ENCODE measurements at places on chromosomes 4 and X. TPM values are rescaled to one million over a fixed set of nuclear protein-coding genes. Genes with fewer than 3 reads are reported as not detected.

- DNase-seq = no peak
Observed at GRCh38 chr4:152994038-152994437, 57.9 kb downstream of the FHDC1 start.

GABRE gene
- total RNA-seq = not detected

HMX1 gene
- not detected for total RNA-seq

DNA sequence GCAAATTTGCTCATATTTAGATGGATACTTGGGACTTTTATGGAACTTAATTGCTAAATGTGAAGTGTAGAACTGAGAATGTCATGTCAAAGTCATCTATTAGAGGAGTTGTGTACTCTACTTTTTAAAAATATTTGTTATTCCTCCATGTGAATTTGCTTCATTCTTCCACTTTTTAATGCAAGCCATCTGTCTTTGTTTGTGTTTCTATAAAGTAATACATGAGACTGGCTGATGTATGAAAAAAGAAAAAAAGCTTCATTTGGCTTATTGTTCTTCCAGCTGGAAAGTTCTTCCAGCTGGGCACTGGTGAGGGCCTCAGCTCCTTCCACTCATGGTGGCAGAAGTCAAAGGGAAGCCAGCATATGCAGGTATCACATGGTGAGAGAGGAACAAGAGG is 114.6 kb upstream of the GRID2 start:
- DNase-seq = no peak

GRCh38 chr4:25807102-25807728 is 55.6 kb downstream of the SEL1L3 start:
- no peak for DNase-seq

ALB gene
- not detected for total RNA-seq

DNA sequence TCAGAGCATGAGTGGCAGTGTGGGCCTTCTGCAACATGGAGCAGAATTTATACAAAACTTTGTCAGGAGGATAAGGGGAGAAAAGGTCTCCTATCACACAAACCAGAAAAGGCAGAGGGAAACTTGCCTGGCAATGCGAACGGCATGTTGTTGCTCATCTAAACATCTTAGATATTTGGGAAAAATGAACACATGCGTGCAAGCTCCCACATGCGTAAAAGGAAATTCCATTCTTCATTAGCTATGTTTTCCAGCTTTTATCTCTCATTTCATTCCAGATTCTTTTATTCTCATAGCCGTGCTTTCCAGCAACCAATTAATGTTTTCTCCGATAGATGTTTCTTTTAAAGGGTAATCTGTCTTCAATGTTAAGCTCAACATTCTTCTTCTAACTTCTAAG is 31.3 kb upstream of the GBA3 start:
- DNase-seq = no peak

GRCh38 chr4:44777115-44777514 is 50.8 kb upstream of the GNPDA2 start:
- no peak for DNase-seq

GRCh38 chrX:154791467-154791866 is 13.8 kb downstream of the MPP1 start:
- no peak for DNase-seq

GRCh38 chr4:110475881-110476818 is at the start of gene ENPEP:
Gene ENPEP (plus strand): TSS chr4:110476155. CDS start chr4:110476415, 260 bp downstream.
- no peak for DNase-seq

GRCh38 chr4:184662236-184662635 is 12.7 kb downstream of the PRIMPOL start:
- no peak for DNase-seq

SMIM10L2A gene
- 0.38 TPM for total RNA-seq

ARAF gene
- total RNA-seq = 73.1 TPM

DNA sequence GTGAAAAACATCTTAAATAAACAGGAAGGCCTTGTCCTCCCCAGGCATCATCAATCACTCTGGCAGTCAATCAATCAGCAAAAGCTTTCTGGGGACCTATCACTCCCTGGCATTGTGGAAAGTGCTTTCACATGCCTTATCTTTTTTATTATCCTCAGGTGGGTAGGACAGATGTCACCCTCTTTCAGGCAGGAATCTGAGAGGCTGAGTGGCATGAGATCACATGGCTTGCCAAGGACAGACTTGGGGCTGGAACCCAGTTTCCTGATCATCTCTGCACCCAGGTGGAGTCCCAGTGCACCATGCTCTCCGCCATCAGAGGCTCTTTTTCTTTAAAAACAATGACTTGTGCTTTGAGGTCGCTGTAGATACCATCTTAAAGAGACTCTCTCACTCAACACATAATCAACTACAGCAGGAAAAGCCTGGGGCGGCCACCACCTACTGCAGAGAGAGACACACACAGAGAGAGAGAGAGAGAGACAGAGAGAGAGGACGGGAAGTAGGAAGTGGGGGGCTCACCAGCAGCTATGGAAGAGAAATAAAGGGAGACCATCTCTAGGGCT is 282.7 kb downstream of the PTTG2 start:
- no peak for DNase-seq

DNA sequence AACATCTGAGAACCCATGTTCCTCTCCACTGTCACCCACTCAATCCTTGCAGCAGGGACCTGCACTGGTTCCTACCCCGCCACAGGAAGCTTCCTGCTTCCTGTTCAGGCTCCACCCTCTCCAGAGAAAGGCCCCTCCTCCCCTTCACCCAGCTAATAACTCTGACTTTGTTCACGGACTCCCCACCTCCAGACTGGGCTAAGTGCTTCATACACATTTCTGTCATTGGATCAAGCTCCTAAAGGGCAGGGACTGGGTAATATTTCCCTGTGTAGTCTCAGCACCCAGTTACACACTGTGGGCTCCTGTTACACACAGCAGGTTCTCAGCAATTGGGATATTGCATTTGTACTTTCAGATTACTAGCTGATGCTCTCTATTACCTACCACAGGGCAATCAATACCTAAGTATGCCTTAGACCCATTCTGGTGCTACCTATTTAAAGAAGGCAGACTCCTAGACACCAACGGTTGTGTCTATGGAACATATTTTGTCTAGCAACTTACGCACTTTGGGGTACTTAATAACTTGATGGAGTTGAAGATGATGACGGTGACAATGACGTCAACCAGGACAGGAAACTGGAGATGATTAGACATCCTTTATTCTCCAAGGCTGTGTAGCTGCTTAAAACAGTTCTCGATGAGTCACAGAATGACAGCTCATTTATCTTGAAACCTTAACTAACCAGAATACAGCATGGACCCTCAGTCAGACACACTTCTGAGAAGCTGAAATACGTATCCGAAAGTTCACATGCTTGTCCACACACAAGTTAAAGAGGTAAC is 58.1 kb downstream of the MAML3 start:
- DNase-seq = peak; percentile 85

TMSB15B gene
- 10.5 TPM for total RNA-seq

DNA sequence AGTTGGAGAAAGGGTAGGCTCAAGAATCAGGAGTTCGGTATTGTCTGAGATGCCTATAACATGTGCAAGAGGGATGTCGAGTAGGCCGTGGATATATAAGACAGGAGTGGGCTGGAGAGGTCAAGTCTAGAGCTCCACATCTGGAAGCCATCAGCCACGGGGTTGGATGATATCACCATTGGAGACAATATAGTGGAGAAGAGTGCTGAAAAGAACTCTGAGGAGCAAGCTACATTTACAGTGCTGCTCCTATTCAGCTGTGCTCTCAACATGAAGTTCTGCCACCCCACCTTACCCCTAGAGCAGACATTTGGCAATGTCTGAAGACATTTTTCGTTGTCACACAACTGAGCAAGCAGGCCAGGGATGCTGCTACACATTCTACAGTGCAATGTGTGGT is 20.9 kb upstream of the PLAC1 start:
- no peak for DNase-seq

DNA sequence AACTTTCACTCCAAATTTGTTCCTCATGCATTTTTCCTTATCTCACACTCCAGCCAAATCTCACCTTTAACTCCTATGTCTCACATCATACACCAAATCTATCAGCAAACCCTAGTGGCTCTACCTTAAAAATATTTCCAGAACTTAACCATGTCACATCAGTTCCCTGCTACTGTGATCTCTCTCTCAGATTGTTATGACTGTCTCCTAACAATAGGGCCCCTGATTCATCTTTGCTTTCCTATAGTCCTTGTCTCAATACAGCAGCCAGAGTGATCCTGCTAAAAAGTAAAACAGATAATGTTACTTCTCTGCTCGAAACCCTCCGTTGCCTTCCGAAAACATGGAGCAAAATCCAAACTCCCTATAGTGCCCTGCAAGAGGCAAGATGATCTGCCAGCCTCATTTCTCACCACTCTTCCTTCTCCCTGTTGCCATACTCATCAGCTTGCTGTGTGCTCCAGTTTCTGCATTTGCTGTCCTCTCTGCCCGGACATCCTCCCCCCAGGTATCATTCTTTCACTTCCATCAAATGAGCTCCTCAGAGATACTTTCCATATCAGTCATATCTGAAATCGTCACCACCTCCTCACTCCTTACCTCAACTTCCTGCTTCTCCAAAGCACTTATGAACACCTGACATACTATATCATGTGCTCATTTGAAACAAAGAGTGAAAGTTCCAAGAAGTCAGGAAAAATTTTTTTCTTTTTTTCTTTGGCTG is 293.4 kb upstream of the NR3C2 start:
- DNase-seq = no peak

SLC34A2 gene
- total RNA-seq = not detected

DNA sequence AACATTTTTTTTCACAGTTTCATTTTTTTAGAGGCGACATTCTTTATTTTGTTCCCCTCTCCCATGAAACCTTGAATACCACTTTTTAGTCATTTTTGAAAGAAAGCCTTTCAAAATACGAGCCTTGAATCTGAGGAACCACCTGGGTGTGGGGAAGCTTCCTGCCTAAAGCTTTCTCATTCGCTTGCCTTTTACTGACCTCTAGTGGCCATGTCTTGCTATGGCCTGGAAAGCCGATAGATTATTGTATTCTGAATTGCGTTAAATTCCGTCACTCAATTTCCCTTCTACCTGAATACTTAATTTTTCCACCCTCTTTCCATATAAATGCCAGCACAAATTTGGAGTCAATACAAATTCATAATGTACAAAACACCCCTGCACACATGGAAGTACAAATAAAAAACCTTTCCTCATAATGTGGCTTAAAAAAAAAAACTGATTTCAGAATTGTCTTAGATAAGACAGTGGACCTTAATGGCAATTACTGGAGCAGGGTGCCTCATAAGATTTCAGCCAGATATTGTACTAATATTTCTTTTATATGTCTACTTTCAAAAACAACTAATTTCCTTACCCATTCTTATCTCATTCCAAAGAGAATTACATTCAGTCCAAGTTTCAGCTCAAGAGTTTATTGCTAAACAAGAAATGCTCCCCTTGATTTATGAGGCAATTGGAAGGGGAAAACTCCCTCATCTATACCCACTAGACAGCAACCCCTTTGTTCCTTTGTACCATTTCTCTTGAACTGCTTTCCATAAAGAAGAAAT is 217.9 kb downstream of the CENPC start:
- DNase-seq = peak; percentile 60

GRCh38 chr4:19285146-19285545 is 966.6 kb upstream of the SLIT2 start:
- DNase-seq = no peak

- DNase-seq = no peak
Observed at GRCh38 chrX:155767876-155768769, 113.0 kb upstream of the VAMP7 start.

IL15 gene
- 4.0 TPM for total RNA-seq

DNA sequence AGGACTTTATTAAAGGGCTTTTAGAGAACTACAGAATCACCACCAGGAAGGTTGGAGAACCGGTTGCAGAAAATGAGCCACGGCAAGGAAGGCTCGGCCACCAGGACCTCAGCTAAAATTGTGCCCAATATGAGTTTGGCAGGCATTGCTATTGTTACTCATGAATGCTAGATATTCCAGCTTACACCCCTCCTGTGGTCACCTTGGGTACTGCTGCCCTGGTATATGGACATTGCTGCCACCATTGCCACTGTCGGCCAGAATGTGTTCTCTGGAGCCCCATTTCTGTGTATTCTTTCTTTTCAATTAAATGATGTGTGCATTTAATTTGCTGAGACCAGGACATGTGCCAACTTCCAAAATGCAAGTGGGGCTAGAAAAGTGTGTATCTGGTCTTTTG is 626.7 kb upstream of the BOD1L1 start:
- no peak for DNase-seq

DUSP21 gene
- not detected for total RNA-seq

GRID2 gene
- total RNA-seq = not detected

DNA sequence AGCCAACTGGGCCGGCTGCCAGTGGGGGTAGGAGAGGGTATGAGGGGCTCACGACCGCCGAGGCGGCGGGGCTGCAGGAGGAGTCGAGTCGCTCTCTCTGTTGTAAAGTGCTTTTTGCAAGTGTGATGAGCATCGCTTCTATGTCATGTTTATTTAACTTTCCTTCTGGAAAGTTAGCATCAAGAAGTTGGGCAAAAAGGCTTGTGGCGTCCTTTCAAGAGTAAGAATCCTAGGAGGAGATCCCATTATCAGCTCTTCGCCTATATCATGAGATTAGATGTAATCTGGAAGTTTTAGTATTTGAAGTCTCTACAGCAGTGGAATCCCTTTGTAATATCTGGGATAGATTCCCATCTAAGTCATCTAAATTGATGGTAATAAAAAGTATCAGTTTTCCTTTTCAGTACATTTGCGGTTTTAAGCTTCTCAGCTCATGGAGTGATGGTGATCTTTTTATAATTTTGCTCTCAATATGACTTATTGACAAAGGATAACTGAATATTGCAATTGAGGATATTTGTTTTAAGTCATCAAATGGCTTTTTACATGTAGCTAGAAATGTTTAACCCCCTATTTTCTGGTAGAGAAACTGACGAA is 1.7 kb downstream of the GALNT7 start:
- DNase-seq = no peak

DGAT2L6 gene
- not detected for total RNA-seq

GRCh38 chrX:108130889-108131288 is 39.3 kb downstream of the ATG4A start:
- no peak for DNase-seq

HTN1 gene
- total RNA-seq = not detected

DNA sequence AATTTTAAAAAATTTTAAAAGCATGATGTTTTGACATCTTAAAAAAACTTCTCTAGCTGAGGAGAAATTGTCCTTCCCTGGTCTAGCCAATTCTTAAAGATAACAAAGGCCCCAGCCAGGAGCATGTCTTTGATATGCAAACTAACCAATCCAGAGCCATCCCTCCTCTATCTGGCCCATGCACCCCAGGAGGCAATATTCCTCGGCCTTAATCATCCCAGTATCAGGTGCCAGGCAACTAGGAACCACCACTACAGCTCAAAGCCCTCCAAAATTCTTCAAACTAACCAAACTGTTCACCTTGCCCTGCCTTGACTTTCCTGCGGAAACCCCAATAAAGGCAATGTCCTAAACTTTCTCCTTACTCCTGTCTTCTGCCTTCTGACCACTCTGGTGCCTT is 97.8 kb upstream of the USP9X start:
- no peak for DNase-seq

DNA sequence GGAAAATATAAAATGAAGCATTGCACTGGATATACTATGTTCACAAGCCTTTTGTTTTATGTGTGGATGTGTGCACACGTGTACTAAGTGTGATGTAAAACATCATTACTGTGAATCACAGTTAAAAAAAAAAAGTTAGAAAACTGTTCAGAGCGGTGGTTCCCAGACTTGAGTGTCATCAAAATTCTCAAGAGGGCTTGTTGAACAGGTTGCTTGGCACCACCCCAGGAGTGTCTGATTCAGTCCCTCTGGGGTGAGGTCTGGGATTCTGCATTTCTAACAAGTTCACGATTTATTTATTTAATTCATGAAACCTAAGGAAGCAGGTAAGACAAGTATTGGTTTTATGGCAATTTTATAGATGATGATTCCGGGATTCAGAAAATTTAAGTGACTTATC is 1.8 kb downstream of the CENPU start:
- DNase-seq = no peak
